ENCODE measurements at places on chromosomes 13 and 19. TPM values are rescaled to one million over a fixed set of nuclear protein-coding genes. Genes with fewer than 3 reads are reported as not detected.

ZNF99 gene
- total RNA-seq, result not detected

NLRP9 gene
- not detected for total RNA-seq

KLK2 gene
- not detected for total RNA-seq

LILRA1 gene
- 1.7 TPM for total RNA-seq

GIPR gene
- 3.4 TPM for total RNA-seq

DNA sequence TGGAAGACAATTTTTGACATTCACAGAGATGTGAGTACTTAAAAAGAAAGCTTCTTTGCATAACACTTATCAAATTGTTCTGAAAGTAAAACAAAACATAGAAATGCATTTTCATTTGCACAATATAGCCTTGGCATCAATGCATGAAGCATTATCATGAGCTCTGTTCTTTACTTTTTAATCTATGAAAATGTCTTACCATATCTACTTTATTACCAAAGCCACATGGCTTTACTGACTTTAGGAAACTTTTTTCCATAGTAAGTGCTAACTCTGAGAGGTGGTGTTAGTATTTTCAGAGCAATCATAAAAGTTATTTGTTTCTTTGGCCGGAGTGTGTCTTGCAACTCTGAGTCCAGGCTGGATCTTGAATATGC lies 10.5 kb downstream of the TNFRSF19 start:
- no peak for DNase-seq

GRCh38 chr13:113145911-113146598 lies 12.4 kb upstream of the PROZ start:
- DNase-seq, result peak; percentile 40

GRCh38 chr19:1256646-1257474 lies 8.5 kb downstream of the MIDN start:
- DNase-seq, result no peak

DNA sequence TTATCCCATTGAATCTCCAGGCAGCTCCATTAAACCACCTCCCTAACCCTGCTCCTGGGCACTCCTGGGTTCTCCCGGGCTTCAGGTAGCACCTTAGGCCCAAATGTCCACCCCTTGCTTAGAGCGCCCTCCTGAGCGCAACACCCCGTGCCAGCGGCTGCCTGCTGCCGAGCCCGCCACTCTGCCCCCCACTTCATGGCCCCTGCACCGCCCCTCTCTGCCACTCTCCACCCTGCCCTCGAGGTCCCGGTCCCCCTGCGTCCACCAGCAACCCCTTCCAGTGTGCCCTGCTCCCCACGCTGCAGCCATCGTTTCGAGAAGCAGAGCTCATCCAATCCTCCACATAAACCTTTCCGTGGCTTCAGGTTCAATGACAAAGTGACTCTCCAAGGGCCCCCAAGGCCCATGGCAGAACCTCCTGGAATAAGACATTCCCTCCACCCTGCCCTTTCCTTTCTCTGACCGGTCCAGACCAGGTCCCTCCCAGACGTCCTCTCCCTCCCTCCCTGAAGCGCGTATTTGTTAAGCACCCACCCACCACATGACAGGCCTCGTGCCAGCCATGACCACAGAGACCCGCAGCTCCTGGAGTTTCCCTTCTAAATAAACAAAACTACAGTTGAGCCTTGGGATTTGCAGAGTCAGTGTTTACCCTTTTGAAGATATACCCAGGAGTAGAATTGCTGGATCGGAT lies 66.6 kb downstream of the ARHGEF18 start:
- DNase-seq, result no peak

Data from vagina (tissue), 2 donors.